ENCODE measurements at places on chromosomes 2 and 18.

DNA sequence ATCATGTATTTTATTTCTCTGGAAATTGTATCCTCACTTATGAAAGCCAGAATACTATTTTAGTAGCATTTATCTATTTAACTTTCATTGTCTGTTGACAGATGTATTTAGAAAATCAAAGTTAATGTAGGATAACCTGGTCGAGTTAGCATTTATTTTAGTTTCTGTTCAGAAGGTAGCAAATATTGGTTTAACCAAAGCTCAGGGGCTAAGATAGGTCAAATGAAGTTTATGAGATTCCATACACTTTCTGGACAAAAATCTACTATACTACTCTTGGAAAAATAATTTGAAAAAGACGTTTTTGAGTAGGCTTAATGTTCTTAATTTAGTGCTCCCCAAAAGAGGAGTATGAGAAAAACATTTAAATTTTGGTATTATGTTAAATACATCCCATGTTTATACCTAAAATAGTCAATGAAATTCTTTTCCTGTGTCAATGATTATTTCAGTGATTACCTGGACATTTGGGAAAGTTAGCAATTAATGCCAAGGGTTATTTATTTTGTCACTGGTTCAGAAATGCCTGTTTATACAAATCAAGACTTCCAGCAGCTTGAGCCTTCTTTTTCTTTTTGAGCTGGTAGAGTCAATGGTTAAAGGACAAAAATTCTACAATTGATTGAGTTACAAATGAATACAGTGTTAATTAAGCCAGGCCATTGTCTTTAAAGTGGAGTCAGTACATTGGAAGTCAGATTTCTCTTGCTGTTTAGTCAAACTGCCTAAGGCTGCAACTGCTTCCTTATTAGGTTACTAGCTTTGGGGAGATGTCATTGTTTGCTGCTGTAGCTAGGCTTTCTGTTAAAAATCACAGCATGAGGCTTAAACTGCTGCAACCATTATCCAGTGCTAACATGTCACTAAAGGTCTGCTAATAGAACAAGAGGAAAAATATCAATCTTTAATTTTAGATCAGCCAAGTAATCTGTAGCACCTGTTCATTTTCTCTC lies 182.3 kb downstream of the CAMKMT start:
- no peak for DNase-seq

DNA sequence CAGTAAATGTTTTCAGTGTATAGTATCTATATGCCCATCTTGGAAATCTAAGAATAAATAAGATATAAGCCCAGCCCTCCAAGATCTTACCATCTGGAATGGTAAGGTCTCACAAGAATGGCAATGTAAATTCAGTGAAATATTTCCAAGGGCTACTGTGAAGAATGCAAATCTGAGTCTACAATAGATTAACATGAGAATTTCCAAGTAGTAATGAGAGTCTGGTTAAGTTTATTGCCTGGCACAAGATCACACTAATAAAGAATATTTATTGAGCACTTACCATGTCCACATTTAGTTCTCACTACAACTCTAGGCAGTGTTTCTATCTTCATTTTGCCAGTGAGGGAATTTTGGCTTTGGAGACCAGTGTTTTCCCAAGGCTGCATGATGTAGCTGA lies 623.9 kb downstream of the NRXN1 start:
- no peak for DNase-seq

DNA sequence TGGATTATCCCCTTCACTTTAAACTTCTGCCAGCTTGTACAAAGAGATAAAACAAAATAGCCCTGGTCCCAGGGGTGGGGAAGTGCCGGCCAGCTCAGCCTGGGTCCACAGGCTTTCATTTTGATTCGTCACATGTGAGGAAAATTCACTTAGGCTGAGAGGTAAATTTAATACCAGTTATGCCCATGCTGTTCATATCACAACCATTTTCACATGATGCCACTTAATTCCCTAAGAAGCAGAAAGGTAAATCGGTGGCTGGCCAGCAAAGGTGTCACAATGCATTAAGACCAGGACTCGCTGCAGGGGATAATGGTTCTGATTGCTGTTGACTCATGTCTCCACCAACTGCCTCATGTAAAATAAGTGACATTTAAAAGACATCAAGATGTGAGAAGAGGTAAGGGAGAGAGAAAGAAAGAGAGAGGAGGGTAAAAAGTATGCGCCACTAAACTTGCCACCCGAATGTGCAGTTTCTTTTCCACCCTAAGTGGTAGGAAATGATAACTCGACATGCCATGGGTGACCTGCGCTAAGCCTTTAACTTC lies 261.0 kb upstream of the SIX3 start:
- no peak for DNase-seq

DNA sequence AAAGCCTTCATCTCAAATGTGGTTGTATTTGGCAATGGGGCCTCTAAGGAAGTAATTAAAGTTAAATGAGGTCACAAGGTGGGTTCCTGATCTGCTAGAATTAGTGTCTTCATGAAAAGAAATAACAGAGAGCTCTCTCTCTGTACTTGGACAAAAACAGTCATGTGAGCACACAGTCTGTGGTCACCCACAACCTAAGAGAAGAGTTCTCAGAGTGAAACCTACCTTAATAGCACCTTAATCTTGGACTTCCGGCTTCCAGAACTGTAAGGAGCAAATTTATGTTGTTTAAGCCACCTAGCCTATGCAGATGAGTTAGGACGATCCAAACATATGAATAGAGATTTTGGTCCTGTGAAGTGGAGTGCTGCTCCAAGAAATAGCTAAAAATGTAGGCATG lies 758.9 kb downstream of the LRRTM4 start:
- DNase-seq = no peak

DNA sequence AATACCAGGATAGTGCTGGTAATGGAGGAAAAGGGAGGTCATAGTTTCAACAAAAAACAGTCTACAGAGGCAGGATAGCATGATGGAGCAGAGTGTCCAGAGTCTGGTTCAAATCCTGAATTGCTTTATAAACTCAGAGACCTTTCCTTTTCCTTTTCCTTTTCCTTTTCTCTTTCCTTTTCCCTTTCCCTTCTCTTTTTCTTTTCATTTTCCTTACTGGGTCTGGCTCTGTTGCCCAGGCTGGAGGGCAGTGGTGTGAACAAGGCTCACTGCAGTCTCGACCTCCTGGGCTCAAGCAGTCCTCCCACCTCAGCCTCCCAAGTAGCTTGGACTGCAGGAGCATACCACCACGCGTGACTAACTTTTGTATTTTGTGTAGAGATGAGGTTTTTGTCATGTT lies 31.7 kb downstream of the GIGYF2 start:
- no peak for DNase-seq

DNA sequence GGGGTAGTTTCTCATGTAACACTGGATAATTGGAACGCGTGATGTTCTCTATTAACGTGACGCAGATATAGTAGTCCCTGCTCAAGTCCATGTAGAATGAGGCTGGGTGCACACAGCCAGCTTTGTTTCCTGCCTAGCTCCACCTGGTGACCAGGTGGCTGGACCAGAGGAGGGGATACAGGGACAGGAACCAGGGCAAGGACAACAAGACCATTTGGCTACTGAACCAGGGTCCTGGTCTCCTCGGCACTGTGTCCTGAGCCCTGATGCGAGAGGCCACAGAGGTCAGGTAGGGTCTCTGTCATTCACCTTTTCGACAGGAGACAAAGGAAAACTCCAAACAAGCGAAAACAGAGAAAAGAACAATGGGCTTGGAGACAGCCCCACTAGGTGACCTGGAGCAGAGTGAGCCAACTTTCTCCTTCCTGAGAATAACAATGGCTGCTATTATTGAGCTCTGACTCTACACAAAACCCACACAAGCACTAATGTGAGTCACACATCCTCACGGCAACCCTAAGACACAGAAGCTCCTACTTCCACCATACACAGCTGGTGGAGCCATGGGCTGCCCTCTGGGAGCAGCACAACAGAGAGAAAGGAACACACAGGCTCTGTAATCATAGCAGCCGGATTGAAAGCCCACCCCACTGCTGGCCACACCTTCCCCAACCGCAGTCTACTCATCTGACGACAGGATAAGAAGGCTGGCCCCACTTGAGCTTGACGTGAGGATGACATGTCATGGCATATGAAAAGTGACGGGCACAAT lies 67.3 kb upstream of the TEX51 start:
- DNase-seq = no peak

GRCh38 chr2:192245329-192245728 lies 50.6 kb upstream of the TMEFF2 start:
- DNase-seq = no peak

DNA sequence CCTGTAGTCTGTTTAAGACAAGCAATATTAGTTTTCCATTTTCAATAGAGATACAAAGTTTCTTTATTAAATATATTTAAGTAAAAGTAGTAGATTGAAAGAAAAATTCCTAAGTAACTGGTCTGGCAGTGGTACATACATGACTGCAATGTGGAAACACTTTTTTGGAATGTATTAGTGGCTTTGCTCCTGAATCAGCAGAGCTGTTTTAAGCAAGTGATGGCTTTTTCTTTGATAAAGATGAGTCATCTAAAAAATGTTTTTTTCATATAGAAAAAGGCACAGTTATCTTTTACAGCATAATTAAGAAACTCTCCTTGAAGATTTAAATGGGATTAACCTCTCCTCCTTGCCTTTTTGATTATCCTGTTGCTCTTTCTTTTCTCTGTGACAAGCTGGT lies 34.9 kb downstream of the KDM3A start:
- no peak for DNase-seq

DNA sequence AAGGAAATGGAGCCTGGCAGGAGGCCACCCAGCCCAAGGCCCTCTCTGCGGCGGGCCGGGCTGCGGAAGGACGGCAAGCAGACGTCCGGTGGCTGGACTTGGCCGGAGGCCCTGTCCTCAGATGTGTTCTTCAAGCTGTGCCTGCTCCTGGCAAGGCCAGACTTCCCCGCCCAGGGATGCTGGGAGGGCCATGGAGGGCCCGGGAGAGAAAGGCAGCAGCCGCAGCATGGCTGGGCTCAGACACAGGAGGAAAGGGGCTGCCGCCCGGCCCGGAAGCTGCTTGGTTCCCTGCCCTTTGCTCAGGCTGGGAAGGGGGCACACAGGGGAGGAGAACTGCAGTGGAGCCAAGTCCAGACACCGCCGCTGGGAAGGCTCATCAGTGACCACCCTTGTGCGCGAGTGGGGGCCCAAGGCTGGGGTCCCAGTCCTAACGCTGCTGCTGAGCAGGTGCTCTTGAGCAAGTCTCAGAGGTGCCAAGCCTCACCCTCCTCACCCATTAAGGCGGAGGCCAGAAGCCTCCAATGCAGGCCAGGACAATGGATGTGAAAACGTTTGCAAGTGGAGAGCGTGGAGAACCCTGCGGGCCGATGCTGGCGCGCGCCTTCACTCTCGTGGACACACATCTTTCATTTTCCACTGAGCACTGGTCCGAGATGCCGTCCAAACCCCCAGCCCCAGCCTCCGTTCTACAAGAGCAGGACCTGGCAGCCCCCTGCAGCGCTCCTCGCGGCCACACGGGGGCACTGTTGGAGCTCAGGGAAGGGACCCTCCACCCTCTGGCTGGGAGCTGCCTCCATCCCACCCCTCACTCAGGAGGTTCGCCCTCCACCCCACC lies 7.9 kb downstream of the CROCC2 start:
- DNase-seq = peak; percentile 24

DNA sequence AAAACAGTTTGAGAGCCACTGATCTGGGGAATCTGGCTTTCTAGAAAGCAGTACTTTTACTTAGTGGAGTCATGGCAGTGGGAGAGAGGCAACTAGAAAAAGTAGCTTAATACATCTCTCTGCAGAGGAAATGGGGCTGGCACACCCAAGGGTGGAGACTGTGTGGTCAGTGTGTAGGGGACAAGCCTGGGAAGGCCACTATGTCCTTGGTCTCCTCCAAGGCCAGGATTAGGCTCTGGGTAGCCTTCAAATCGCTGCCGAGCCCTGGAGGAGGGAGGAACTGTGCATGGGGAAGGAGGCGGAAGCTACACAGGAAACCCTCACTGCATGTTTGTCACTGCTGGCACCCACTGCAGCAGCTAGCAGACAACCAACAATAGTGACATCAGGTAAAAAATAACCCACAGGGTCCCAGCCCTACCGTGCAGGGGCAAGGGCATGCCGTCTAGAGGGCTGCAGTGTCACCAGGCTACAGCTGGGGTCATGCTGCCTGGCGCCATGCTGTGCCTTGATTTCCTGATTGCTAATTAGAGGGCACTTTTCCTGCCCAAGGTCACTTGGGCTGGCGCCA lies 34.8 kb downstream of the LBH start:
- no peak for DNase-seq

- no peak for DNase-seq
These were observed 274.7 kb downstream of the RNF144A start for GRCh38 chr2:7191932-7192331.

- DNase-seq = no peak
These were observed 38.3 kb upstream of the RMDN2 start for GRCh38 chr2:37886745-37887144.

DNA sequence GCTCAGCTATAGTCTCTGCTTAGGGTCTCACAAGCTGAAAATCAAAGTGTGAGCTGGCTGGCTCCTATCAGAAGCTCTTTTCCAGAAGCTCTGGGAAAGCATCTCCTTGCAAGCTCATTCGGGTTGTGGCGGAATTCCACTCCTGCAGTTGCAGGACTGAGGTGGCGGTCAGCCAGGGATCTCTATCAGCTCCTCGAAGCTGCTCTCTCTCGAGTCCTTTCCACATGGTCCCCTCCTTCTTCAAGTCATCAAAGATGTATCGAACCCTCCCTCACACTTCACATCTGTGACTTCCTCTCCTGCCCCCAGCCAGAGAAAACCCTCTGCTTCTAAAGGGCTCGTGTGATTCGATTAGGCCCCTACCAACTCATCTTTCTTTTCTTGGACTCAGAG lies 141.7 kb downstream of the ZFP36L2 start:
- no peak for DNase-seq

GRCh38 chr2:45404807-45405297 lies 206.2 kb downstream of the SRBD1 start:
- DNase-seq = no peak

GRCh38 chr2:240121675-240122074 lies 14.4 kb downstream of the COPS9 start:
- no peak for DNase-seq

DNA sequence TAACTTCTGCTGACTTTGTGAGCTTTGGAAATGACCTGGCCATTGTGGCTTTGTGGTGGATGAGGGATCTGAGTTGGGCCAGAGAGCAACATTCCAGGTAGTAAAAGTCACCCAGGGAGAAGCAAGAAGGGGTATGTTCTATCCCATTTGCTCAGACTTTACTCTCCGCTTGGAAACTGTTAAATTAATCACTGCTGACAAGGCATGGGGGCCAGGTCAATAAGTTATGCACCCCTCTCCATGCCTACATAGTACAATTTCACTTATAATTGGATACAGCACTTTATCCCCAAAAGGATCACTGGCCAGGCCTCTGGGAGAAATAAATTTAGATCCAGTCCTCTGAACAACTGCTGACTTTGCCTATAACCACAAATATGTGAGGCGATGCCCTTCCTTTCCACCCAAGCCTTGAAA lies 92.1 kb downstream of the RPRM start:
- DNase-seq = no peak

Measured in globus pallidus (tissue), 1 donor.